NCI-H187 (cell line): ENCODE measurements at places on chromosomes 5 and 9.

DNA sequence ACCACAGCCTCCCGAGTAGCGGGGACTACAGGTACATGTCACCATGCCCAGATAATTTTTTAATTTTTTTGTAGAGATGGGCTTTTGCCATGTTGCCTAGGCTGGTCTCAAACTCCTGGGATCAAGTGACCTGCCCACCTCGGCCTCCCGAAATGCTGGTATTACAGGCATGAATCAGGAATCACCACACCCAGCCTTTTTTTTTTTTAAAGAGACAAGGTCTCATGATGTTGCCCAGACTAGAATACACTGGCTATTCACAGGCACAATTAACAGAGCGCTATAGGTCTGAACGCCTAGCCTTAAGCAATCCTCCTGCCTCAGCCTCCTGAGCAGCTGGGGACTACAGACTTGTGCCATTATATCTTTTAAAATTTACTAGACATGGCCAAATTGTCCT is 36.1 kb downstream of the GEMIN5 start:
- DNase-seq = no peak

DNA sequence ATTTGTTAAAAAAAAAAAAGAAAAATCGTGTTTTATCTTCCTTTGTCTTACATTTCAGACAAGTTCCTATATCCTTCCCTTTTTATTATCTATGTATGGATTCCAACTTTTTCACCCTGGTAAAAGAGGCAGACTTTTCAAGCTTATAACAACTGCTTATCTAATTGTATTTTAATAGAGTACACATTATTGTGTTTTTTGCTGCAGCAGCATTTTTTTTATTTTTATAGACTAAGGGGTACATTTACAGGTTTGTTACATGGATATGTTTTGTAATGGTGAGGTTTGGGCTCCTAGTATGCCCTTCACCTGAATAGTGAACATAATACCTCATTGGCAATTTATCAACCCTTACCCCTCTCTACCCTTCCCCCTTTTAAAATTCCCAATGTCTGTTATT is 195.0 kb upstream of the RGMB start:
- DNase-seq = no peak

GRCh38 chr5:110854200-110854599 is 115.4 kb downstream of the SLC25A46 start:
- DNase-seq = no peak

- DNase-seq = no peak
These were observed 57.0 kb upstream of the GNE start for GRCh38 chr9:36315283-36315682.

DNA sequence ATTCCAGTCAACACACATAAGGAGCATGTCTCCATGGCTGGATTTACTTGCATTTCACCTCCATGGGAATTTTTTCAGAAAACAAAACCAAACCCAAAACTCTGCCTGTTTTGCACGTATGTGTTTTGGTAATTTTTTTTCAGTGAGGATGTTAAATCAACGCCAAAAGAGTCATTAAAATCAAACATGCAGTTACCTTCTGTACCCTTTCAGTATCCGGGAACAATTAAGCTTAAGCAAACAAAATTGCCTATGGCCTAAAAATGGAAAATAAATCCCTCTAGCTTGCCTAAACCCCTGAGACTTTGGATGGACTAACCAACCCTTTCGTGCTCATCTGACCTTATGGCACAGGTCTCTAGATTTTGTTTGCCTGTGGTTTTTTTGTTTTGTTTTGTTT is 209.2 kb upstream of the KLF4 start:
- DNase-seq = no peak

DNA sequence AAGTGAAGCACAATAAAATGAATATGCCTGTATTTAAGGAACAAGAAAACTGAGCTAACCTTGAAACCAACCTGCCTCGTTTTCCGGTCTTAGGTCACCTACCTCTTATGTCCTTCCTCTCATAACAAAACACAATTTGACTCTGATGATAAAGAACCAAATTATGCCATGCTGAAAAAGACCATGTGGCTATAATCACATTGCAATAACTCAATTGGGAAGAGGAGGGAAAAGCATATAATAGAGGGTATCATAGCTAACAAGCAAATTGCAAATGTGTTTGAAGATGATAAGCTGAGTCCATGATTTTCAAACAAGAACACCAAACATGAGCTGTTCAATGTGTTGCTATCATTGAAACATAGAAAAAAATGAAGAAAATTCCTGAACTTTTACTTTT is 260.8 kb downstream of the PLK2 start:
- DNase-seq = no peak

DNA sequence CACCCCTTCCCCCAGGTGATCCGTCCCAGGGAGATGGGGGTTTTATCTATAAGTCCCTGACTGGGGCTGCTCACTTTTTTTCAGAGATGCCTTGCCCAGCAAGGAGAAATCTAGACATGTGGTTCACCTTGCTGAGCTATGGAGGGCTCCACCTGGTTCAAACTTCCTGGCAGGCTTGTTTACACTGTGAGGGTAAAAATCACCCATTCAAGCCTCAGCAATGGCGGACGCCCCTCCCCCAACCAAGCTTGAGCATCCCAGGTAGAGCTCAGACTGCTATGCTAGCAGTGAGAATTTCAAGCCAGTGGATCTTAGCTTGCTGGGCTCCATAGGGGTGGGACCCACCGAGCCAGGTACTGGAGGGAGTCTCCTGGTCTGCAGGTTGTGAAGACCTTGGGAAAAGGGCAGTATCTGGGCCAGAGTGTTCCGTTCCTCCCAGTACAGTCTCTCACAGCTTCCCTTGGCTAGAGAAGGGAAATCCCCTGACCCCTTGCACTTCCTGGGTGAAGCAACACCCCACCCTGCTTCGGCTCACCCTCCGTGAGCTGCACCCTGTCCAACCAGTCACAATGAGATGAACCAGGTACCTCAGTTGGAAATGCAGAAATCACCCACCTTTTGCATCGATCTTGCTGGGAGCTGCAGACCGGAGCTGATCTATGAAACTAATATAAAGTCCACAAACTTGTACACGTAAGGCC is 231.7 kb downstream of the CTNND2 start:
- no peak for DNase-seq

- no peak for DNase-seq
These were observed 84.4 kb upstream of the HSPA9 start for GRCh38 chr5:138659561-138659960.

DNA sequence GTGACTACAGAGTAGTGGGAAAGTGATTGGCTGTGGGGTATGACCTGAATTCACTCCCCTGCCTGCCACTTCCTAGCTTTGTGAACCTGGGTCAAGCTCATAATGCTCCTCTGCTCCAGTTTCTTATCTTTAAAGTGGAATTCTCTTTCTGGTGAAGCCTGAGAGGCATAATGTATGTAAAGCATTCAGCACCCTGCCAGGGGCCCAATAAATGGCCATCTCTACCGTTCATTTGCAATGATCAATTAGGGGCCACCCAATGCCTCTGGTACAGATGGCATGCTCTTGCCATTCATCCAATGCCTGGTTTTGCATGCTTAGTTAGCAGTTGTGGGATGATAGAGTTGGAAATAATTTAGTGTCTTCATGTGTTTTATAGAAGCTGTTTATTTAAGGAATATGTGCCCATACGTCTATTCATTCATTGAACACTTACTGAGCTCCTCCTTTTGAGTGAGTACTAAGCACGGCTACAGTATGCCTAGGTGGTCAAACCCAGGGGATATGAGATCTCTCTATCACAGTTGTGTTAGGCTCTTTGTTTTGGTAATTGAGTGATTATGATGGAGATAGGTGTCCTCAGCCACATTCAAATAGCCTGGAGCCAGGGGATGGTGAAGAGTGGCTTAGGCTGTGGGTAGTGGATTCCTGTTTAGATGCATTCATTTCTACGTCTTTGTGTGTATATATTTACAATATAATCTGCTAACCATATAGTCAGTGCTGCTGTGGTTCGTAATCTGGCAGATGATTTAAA is 15.3 kb downstream of the ZNF462 start:
- no peak for DNase-seq

- no peak for DNase-seq
These were observed 6.6 kb downstream of the EEIG1 start for GRCh38 chr9:127974001-127974768.

DNA sequence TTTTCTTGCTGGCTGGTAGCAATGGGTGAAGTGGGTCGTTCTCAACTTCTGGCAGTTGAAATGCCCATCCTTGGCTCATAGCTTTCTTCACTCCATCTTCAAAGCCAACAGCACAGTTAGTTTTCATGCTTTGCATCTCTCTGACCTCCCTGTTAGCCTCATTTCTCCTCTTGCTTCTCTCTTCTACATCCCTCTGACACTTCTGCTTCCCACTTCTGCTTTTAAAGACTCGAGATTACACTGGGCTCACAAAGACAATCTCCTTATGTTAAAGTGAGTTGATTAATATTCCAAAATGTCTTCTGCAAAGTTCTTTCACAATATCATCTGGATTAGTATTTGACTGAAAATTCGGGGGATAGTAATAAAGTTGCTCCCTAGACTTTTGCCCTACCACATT is 684.8 kb upstream of the CCNG1 start:
- DNase-seq = no peak

- DNase-seq = no peak
These were observed 140.1 kb upstream of the NR3C1 start for GRCh38 chr5:143543358-143544255.

- no peak for DNase-seq
These were observed 715 bp upstream of the RPS6 start for GRCh38 chr9:19380826-19381075.

- DNase-seq = no peak
These were observed 88.0 kb downstream of the TENT4A start for GRCh38 chr5:6801236-6801635.
